ENCODE measurements at places on chromosomes 3 and 15.

GRCh38 chr3:156847752-156848448, 21.7 kb downstream of the LEKR1 start:
- DNase-seq: no peak

DNA sequence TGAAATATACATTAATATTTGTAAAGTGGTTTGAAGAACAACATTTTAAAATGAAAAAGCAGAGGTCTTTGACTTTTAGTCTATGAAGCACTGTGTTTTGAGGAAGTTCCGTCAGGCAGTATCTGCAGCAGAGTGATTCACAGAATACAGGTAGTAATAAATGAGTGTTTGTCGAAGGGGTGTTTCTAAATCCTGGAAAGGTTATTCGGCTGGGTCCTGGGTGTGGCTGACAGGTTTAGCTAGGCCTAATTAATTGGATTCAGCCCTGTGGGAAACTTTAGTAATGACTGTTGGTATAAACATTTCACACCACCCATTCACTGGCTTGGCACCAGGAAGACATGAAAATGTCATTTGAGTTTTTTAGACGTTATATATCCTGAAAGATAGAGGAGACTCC, 51.3 kb downstream of the TIPARP start:
- DNase-seq: no peak

GRCh38 chr15:40533763-40534364, 31.0 kb downstream of the CCDC32 start:
- DNase-seq: no peak

- DNase-seq: no peak
These were observed 125.0 kb downstream of the ANO10 start for GRCh38 chr3:43496740-43497375.

DNA sequence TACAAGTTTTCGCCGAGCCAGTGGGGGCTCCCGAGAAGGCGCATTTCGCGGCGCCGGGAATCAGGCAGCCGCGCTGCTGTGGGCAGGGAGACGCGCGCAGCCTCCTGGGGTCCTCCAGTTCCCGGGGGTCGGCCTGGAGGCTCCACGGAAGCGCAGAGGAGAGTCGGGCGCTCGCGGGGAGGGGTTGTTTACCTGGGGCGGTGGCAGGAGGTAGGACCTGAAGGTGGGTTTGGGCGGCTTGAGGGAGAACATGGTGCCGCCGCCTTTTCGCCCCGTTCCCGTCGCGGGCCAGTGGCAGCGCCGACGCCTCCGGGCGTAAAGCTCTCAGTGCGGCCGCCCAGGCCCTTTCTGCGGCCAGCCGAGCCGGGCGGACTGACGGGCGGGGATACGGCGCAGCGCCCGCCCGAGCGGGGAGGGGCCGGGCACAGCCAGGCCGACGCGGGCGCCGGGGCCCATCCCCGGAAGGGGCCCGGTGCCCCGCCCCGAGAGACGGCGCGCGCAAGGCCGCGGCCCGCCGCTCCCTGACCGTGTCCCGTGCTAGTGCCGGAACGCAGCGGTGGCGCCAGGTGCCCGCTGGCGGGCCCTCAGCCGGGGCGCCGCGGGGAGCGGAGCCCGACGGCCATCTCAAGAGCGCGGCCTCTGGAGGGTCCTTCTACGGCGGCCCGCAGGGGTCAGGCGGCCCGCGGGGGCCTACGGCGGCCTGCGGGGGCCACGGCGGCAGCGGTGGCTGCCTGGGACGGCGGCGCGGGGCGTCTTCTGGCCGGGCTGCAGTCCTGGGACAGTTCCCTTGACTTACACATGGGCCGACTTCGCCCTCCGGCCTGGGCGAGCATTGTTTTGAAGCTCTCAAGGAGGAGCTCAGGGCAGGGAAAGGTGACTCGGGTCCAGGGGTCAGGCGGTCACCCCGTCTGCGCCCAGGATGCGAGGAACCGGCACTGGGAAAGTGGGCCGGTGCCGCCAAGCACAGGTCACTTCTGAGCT, at the start of gene MTMR10:
Gene MTMR10, minus strand, starts transcription at position 374 of the 981 bp plus-strand sequence. Its CDS starts 122 bp downstream, at position 252.
- DNase-seq: peak; percentile 76

DNA sequence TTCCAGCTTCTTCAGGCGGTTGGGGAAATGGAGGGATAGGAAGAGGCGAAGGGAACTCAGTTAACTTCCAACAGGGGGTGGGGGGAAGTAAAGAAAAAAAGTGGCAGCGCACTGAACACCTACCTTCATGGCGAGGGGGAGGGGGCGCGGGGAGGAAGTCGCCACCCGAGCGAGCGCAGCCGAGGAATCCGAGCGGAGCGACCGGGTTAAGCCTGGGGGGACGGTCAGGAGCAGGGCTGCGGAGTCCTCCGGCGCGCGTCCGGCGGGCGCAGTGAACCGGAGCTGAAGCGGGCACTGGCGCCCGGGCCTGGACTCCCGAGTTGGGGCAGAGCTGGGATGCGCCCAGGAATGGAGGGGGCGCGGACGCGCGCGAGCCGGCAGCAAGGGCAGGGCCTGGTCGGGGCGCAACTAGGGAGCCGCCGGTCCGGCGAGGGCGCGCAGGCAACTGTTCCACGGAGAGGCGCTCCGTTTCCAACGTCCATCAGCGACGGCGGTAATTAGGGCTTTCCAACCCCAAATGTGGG, at the start of gene WNT5A:
Gene WNT5A, minus strand, starts transcription at position 450 of the 524 bp plus-strand sequence. Its CDS starts 321 bp downstream, at position 129.
- DNase-seq: peak; percentile 24

- no peak for DNase-seq
These were observed 3.9 kb downstream of the RIOX2 start for GRCh38 chr3:97968376-97968775.

- DNase-seq: peak; percentile 40
These were observed 154.4 kb downstream of the PEX5L start for GRCh38 chr3:179882292-179882691.

DNA sequence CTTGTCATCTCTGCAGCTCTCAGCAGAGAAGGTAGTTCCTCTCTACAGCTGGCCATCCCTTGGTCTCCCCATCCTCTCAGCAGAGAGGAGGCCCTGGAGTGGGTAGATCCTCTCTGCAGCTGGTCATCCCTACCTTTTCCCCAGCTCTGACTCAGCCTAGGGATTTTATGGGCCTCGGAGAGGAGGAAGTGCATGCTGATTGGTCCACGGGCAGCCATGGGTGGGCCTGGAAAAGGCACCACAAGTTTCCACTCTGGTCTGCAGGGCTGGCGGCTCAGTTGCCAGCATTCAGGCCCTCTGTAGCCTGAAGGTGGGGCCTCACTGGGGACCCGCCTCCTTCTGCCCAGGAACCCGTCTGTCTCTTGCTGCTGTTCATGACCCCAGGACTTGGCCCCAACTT, 36.9 kb downstream of the NR1D2 start:
- no peak for DNase-seq

GRCh38 chr3:11611341-11611799, 32.3 kb downstream of the VGLL4 start:
- DNase-seq: no peak

- DNase-seq: no peak
These were observed 285.8 kb upstream of the SEMA6D start for GRCh38 chr15:47431501-47431900.

GRCh38 chr15:31867536-31868442, 162.5 kb upstream of the CHRNA7 start:
- DNase-seq: peak; percentile 72

DNA sequence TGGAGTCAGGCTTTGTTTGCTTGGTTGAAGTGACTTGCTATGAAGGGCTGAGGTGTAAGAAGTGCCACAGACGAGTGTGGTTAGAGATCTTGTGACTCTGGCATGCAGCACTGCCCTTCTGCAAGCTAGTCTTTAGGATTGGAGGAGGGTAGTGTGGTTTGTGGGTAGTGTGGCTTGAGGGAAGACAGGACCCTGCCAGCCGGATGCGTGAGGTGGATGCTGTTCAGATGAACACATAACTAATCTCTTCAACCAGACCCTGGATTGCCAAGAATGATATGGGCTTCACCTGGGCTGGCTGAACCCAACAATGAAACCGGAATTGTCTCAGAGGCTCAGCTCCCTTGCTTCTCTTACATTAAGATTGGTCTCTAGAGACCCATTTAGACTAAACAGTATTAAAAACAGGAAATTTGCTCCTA, 32.7 kb downstream of the STARD9 start:
- peak; percentile 51 for DNase-seq

GRCh38 chr15:26048669-26049068, 185.5 kb upstream of the ATP10A start:
- no peak for DNase-seq

- no peak for DNase-seq
These were observed 324.1 kb downstream of the ZNF385D start for GRCh38 chr3:21426920-21427319.

GRCh38 chr3:122674339-122674738, 6.3 kb upstream of the PARP14 start:
- DNase-seq: no peak

GRCh38 chr3:134965865-134966481, 170.9 kb downstream of the EPHB1 start:
- no peak for DNase-seq

- DNase-seq: no peak
These were observed 60.7 kb upstream of the USP50 start for GRCh38 chr15:50607129-50607528.

GRCh38 chr3:53464424-53464823, 30.0 kb upstream of the CACNA1D start:
- no peak for DNase-seq

DNA sequence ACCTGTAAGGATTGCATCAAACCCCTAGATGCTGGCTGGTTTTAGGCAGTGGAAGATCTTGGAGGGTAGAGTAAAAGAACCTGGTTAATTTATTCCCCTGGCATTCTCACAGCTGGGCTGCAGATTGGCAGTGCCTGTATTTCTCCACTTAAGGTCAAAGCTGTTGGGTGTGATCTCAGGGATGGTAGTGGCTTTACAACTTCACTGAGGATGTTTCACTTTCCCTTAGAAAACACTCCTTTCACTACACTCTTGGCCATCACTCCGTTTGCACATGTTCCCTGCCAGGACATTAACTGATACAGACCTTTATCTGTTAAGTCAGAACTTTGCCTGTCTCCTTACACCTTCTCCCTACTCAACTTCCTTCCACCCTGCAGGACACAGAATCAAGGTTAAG, 779.1 kb upstream of the SEMA6D start:
- DNase-seq: no peak

DNA sequence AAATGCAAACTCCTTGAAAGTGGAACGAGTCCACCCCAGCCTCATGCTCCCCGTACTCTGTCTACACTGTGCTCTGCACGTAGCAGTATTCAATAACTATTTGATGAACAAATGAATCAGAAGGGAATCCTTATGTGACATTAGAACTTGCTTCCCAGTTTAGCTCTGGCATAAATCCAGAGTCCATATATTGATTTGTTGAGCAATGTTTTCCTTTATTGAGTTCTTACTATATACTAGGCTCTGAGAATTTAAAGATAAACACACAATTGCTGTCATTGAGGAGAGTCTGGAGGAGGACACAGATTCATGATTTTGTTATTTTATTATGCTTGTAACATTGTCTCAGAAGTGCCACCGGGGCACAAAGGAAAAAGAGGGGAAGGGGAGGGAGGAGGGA, 71.1 kb upstream of the GATM start:
- no peak for DNase-seq

DNA sequence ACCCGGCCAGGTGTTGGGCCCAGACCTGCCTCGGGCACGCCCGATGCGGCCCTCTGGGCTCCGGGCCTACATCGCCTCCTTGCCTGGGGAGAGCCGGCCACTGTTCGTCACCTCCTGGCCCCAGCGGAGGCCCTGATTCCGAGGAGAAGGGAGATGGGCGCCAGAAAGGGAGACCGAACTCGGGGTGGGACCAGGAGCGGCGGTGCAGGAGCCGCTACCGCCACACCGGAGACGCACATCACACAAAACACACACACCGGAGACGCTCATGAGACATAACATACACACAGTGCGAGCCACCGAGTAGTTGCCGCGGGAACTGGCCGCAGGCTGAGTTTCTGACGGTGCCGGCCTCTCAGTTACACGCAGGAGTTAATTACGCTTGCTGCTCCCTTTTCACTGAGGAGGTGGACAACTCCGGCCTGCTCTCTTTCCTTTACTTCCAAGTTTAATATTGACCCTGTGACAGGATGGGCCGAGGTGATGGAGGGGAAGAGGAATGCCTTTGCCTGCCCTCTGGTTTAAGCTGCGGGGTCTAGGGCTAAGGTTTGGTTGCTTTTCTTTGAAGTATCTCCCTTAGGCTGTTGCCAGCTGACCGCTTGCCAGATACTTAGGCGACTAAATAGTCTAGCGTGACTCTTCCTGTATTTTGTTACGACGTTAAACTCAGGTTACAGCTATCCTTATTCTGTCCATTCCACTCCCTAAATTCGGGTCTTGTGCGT, 570 bp downstream of the PCNP start:
- peak; percentile 69 for DNase-seq

GRCh38 chr3:183515968-183516851, 39.3 kb downstream of the KLHL6 start:
- peak; percentile 94 for DNase-seq

GRCh38 chr3:514192-514591, 317.6 kb downstream of the CHL1 start:
- DNase-seq: no peak

GRCh38 chr15:51314391-51315337, 23.7 kb downstream of the CYP19A1 start:
- DNase-seq: no peak
